ENCODE measurements at places on chromosomes 6 and 20.

- no peak for DNase-seq
These were observed 222.2 kb downstream of the UST start for GRCh38 chr6:148968771-148969602.

GRCh38 chr20:63032861-63033793 lies 26.4 kb upstream of the BHLHE23 start:
- DNase-seq = peak; percentile 67

DNA sequence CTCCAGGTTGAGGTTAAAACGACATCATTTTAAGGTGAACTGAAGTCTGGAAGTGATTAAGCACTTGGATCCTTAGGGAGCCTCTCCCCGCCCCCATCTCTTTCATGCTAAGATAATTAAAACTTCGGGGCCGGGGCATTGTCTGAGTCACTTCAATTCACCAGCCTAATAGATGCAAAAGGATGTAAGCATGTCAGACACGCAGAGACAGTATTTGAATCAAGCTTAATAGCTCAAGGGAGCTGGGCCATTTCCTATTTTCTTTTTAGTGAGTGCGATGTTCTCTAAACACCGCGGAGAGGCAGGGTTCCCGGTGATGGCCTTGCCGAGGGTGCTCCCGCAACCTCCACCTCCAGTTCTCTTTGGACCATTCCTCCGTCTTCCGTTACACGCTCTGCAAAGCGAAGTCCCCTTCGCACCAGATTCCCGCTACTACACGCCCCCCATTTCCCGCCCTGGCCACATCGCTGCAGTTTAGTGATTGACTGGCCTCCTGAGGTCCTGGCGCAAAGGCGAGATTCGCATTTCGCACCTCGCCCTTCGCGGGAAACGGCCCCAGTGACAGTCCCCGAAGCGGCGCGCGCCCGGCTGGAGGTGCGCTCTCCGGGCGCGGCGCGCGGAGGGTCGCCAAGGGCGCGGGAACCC lies 516 bp upstream of the IRF4 start:
- DNase-seq = no peak

DNA sequence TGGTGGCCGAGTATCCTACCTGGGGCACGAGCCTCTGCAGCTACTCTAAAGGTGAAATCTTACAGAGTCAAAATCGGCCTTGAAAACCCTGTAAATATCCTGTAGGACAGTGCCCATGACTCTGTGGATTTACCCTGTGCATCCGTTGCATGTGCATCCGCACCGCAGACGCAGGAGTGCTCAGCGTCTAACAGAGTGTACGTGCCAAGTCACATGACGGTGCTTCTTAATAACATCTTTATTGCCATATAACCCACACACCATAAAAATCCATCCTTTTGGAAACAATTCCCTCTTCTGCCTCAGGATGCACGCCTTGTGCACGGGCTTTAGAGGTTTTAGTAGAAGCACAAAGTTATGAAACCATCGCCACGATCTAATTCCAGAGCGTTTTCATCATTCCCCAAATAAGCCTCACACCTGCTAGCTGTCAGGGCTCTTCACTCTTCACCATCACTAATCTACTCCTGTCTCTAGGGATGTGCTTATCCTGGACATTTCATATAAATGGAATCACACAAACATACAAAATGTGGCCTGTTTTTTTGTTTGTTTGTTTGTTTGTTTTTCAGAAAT lies 384.5 kb upstream of the SULF2 start:
- no peak for DNase-seq

DNA sequence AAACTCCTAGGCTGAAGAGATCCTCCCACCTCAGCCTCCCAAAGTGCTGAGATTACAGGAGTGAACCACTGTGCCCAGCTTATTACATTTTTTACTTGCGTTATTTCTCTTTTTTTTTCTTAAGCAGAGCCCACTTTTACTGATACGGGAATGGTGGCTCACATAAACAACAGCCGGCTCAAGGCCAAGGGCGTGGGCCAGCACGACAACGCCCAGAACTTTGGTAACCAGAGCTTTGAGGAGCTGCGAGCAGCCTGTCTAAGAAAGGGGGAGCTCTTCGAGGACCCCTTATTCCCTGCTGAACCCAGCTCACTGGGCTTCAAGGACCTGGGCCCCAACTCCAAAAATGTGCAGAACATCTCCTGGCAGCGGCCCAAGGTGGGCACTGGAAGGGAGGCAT lies 10.5 kb downstream of the CAPN11 start:
- peak; percentile 49 for DNase-seq

DNA sequence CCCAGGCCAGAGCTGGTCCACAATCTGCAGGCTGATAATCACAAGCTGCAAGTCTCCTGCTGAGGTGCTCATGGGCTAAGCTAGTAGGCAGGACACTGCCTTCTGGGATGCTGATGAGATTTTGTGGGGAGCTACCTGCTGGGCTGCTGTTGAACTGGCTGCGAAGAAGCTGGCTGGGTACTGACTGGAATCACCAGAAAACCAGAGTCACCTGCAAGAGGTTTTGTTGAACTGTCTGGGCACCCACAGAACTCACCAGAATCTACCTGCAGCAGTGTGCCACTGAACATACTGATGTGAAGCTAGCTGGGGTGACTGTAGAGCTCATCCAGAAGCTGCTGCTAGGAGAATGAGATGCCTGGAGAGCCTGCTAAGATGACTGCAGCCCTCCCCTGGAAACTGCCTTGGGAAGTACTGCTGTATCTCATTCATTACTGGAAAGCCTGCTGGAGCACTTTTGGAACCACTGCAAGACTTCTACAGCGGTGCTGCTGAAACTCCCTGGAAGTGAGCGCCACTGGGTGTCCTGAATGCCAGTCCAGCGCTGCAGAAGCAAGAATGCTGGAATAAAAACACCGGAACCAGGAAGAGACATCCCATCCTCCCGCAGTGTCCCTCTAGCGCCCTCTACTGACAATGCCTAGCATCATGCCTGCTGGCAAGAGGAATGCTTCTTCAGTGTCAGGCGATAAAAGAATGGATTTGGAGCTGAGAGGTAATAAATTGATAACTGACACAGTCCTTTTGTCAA lies 64.9 kb upstream of the ARHGAP18 start:
- DNase-seq = peak; percentile 89

Data from posterior cingulate gyrus (tissue), 11 donors.